ENCODE measurements at places on chromosomes 6 and 20.

- no peak for DNase-seq
Observed at GRCh38 chr20:52539891-52540290, 348.3 kb upstream of the ZFP64 start.

GRCh38 chr20:2042400-2042799 is 48.5 kb upstream of the PDYN start:
- no peak for DNase-seq

- DNase-seq: no peak
Observed at GRCh38 chr6:158516098-158516497, 43.8 kb upstream of the TMEM181 start.

DNA sequence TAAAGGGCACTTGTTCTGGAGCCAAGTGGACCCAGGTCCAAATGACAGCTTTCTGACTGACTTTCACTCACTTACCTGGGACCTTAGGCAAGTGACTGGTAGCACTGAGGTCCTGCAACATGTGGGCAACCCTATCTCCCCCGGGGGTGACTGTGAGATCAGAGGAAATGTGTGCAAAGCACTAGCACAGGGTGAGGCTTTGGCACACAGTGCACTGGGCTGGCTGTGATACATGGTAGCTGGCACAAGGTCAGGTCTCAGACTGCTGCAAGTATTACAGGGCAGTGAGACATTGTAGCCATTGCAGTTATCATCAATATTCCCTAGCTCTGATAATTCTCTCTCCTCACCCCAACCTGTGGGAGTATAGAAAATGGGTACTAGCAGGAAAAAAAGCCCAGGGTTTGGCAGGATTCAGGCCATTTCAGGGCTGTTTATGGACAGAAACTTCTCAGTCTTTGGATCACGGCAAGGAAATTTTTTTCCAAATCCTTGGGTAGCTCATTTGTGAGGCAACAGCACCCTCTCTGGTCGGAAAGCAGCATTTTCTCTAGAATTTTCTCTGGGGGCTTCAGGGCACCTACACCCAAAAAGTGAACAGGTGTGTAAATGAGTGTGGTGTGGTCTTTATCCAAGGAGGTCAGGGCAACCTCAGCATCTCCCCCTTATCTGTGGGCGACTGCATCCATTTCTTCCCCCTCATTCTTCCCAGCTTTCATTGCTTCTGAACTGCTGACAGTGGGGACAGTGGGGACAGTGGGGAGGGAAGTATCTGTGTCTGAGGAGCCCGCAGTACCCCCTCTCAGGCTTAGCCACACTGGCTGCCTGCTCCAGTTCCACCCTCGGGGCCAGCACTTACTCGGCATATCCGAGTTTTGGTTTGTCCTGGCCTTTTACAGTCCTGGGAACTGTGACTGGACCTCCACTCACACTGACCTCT is 148.7 kb upstream of the PHACTR3 start:
- DNase-seq: no peak

DNA sequence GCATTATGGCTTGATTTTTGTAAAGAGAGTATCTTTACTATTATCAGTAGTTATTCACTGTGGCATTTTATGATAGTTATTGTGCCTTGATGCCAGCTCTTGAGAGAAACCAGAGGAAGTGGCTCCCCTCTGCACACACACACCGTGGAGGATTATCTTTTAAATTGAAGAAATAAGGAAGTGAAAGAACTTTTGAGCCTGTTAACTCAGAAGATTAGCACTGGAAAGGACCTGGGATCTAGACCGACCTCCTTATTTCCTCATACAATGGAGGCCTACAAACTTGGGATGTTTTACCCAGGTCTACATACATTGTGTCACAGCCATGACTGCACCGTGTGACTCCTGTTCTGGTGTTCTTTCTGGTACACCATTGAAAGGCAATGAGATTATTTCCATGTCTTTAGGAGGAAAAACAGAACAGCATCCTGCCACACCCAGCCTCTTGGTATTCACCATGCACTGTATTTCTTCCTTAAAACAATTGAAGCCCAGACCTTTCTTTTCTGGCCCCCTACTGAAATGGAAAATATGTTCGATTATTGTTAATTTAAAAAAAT is 40.6 kb downstream of the HECA start:
- no peak for DNase-seq

DNA sequence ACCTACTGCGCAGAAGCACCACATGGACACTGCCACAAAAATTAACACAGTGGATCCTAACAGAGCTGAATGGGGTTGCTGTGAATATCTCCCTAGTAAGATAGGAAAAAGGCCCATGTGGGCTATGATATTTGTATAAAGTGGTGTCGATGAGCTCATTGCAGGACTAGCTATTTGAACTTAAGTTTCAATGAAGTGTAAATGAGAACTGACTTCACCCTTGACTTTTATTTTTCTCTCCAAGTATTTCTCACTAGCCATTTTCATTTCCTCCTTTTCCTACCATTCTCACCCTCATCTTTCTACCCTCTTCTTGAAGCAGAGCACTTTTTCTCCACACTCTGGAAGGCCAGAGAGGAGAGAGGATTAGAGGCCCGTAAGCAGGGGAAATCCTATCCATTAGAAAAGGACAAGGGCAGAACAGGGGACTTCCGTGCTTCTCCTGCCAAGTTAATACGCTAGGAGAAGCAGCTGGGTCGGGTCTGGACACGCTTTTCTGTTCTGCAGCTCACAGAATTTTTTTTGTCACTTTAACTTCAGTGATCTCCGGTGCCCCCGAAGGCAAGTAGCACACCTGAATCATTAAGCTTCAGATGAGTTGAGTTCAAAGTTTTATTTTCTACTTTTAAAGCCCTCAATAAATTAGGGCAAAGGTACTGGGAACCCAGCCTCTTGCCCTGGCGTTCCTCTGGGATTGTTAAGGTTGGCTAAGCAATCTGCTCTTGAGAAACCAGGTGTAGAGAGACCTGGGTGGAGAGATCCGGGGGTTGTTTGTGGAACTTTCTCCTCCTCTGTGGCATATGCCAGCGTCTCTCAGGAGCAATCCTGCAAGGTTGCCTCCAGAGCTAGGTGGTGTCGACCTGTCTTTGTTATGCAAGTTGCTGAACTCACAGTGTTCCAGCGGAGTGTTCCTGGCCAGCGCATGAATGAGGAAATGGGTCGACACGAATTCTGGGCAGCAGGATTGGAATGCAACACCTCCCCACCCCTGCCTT is 56.2 kb upstream of the ARID1B start:
- no peak for DNase-seq

- no peak for DNase-seq
Observed at GRCh38 chr6:12243169-12243568, 47.0 kb upstream of the EDN1 start.

- no peak for DNase-seq
Observed at GRCh38 chr6:119241111-119241465, 108.5 kb downstream of the MAN1A1 start.

- DNase-seq: no peak
Observed at GRCh38 chr6:155335265-155335664, 21.0 kb upstream of the TFB1M start.

DNA sequence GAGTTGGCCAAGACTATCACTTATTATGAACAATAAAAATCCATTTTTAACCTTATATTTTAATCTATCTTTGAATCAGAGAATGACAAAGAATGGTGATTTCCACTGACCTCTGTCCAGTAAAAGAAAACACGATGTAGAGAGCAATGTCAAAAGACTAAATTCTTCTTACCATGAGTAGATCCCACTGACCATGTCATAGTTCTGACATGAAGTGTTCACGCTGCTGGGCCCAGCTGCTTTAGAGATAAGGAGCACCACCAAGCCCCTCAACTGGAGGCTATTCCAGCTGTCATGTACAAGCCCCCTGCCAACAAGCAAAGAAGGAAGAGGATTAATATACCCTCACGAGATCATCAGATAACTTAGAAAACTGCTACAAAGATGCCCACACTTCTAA is 125.3 kb downstream of the PDSS2 start:
- DNase-seq: no peak
